Frontal cortex (tissue), 4 donors: ENCODE measurements at places on chromosomes 6 and 20.

- peak; percentile 5 for DNase-seq
Observed at GRCh38 chr20:17614176-17614811, 44.4 kb downstream of the DSTN start.

DNA sequence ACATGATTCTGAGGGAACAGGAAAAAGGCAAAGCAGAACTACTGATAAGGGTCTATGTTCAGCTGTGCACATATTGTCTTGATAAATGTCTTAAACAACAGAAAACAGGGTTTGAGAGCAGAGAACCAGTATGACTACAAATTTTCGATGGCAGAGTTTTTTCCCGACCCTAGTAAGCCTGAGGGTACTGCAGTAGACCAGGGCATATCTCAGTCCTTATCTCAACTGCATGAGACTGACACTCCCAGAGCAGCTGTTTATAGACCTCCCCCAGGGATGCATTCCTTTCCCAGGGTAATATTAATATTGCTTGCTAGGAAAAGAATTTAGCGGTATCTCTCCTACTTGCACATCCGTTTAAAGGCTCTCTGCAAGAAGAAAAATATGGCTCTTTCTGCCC is 1176.8 kb upstream of the ADGRB3 start:
- DNase-seq, result no peak

GRCh38 chr6:55992546-55992945 is 117.2 kb upstream of the BMP5 start:
- DNase-seq, result no peak

- DNase-seq, result no peak
Observed at GRCh38 chr6:28607990-28608389, 82.3 kb downstream of the GPX5 start.

- no peak for DNase-seq
Observed at GRCh38 chr6:107796156-107796555, 28.0 kb downstream of the SCML4 start.

GRCh38 chr20:58025233-58025632 is 203.2 kb downstream of the ANKRD60 start:
- no peak for DNase-seq

DNA sequence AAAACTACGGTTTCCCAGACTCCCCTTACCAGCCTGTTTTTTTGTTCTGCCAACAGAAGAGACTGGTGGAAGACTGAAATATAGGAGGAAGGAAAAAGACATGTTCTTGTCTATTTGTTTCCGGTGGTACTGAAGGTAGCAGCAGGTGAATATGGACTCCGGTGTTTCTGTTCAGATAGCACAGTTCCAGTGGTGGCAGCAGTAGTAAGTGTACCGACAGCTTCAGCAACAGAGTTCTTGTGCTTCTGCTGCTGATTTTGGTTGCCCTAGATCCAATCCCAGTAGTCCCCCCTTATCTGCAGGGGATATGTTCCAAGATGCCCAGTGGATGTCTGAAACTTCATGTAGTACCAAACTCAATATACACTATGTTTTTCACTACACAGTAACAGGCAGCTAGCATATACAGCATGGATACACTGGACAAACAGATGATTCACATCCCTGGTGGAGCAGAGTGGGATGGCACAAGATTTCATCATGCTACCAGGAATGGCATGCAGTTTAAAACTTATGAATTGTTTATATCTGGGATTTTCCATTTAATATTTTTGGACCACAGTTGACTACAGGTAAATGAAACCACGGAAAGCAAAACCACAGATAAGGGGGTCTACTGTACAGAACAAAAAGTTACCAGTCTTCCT is 301.8 kb downstream of the BTBD9 start:
- no peak for DNase-seq

DNA sequence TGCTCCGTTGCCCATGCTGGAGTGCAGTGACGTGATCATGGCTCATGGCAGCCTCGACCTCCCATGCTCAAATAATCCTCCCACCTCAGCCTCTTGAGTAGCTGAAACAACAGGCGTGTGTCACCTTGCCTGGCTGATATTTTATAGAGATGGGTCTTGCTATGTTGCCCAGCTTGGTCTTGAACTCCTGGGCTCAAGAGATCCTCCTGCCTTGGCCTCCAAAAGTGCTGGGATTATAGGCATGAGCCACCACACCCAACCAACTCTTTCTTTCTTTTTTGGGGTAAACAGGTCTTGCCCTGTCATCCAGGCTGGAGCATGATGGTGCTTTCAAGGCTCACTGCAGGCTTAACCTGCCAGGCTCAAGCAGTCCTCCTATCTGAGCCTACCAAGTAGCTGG is 266.4 kb downstream of the CDKAL1 start:
- DNase-seq, result no peak

DNA sequence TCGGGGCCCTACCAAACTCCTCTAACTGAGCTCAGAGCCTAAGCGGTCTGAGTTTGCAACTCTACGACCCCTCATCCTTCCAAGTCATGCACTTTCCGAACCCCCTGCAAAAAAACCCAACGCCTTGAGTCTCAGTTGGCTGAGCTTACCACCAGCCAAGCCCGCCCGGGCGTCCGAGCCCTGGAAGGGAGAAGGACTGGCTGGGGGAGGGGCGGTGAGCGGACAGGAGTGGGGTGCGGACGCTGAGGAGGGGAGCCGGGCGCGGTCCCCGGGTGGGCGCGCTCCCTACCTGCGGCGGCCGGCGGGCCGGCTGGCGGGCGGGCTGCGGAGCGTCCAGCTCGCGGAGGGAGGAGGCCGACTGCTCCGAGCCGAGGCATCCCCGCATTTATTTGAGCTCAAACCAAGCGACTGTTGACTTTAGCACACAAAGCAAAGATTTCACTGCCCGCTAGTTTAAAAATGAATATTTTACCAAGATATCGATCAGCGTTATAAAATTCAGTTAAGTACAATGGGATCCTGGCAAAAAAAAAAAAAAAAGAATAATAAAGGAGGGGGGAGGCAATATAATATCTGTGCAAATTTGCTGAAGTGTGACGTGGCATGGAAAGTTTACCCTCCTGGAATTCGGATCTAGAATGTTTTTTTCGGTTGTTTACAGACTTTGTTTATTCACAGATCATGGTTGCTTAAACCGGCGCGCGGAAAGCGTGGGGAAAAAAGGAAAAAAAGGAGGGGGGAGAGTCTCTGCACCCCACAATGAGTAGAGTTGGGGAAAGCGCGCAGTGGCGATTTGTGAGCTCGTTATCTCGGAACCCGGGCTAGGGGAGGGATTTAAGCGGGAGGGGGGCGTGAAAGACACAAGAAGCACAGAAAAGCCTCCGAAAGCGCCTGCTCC is 5.9 kb downstream of the FOXA2 start:
- no peak for DNase-seq

- no peak for DNase-seq
Observed at GRCh38 chr6:155158030-155158843, 105.6 kb upstream of the CLDN20 start.

DNA sequence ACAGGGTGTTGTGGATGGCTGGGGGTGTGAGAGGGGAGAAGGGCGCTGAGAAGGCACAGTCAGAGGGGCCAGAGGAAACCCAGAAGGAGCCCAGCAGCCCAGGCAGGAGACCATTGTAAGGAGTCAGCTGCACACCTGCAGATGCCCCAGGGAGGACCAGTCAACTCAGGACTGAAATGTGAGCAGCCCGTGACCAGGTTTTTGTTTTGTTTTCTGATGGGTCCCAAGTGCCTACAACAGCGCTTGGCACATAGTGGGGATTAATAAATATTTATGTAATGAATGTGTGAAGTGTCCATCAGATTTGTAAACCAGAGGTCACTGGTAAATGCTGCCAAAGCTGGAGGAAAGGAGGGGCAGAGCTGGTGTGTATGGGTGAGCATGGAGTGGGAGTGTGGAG is 30.2 kb downstream of the TRAM2 start:
- no peak for DNase-seq
